ENCODE measurements at places on chromosomes 3 and 15.

DNA sequence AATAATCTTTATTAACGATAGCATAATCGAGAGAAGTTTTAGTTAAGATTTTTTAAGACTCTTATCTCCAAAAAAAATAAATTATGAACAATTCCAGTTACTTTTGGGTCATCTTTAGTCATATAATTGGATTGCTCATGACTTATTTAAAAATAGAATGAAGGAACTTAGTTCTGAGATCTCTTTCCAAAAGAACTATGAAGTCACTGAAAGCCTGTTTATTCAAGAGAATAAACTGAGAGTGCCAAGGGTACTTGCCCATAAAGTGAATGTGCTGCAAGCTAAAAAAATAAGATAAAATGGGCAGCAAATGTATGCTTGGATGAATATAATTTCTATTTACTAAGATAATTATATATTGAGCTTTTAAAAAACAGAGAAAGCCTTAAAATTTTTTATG is 176.5 kb upstream of the PLSCR5 start:
- no peak for DNase-seq

- DNase-seq, result no peak
These were observed at the start of gene SST for GRCh38 chr3:187669675-187670504. Gene SST (minus strand): TSS chr3:187670394. CDS start chr3:187670291, 103 bp downstream.

- DNase-seq, result no peak
These were observed 162.3 kb downstream of the TBL1XR1 start for GRCh38 chr3:177034832-177035475.

DNA sequence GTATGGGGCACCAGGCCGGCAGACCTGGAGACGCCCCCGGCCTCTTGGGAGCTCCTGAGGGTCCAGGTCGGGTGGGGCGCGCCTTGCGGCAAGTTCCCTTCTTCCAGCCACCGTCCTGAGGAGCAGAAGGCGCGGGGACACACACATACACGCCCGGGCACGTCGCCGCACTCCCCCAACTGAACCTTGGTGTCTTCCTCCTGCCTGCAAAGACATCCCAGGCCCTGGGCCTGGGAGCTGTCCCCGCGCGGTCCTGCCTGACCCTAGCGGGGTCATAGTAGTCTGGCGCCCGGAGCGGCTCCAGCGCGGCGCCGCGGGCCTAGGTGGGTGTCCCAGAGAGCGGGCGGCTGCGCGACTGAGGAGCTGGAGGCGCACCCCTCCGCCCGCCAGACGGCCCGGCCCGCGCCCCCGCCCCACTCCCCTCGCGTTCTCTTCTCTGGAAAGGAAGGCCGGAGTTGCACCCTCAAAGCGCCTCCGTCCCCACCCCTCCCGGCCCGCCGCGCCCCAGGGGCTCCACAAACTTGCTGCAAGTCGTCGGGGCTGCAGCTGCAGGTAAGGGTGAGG is 185.9 kb upstream of the LINGO1 start:
- DNase-seq, result no peak

DNA sequence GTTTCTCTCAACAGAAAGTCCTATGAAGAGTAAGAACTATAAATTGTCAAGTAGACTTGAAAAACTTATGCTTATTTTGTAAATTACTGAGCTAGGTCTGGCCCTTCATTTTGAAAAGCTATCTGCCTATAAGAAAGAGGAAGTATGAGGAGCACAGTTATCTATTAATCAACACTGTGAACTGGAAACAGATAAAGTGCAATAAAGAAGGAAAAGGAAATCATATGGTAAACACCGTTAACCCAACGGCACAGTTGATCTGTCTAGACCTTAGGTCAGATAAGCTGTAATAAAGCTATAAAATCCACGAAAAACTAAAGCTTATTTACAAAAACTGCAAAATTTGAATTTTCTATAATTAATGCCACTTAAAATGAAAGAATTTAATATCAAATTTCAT is 242.5 kb downstream of the ZBTB20 start:
- no peak for DNase-seq

Measured in activated T-helper 1 cell treated with anti-CD3 and anti-CD28 coated beads, Interleukin-2, amount 50 U/mL, for 16 hours (primary cell).